B cell (primary cell): ENCODE measurements at places on chromosomes 12 and 14. TPM values are rescaled to one million over a fixed set of nuclear protein-coding genes. Genes with fewer than 3 reads are reported as not detected.
A peak's percentile ranks its signal among the peaks of the same experiment; 100 is the strongest.

Gene PAX9
- total RNA-seq = not detected in 2 replicates

Gene TCL1B
- 5.5 and 5.7 TPM in 2 replicates for total RNA-seq

Gene TMEM63C
- total RNA-seq = 3.2 and 4.2 TPM in 2 replicates

Gene RDH12
- not detected in 2 replicates for total RNA-seq

Gene STAC3
- 5.3 and 6.2 TPM in 2 replicates for total RNA-seq

Gene HVCN1
- 216 and 228 TPM in 2 replicates for total RNA-seq

Gene APOLD1
- 3.7 and 4.7 TPM in 2 replicates for total RNA-seq

DNA sequence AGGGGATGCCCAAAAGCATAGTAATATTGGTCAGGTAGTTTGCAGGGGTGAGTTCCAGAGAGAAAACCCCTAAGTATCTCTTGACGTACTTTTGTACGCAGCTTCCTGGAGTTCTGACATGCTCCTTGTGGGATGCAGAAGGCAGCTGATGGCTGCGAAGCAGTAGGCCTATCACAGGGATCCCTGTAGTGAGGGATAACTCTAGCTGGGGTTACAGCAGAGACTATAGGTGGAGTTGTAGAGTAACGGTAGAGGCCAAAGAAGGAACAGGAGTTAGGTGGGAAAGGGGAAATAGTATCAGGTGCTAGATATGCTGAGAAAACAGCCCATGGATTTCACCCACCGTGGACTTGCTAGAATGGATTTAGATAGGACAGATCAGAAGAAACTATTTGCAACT is 37.3 kb downstream of the MGST1 start:
- H3K27ac ChIP-seq = no peak overlapping the region
- H3K36me3 ChIP-seq = no peaks in the 10 kb centered on the region
- H3K4me3 ChIP-seq = no peak overlapping the region
- DNase-seq = no peak
- no peaks in the 10 kb centered on the region for H3K4me1 ChIP-seq

GRCh38 chr12:74482115-74482514 is 55.5 kb upstream of the ATXN7L3B start:
- H3K36me3 ChIP-seq = no peaks in the 10 kb centered on the region
- DNase-seq = no peak
- no peaks in the 10 kb centered on the region for H3K4me1 ChIP-seq
- H3K4me3 ChIP-seq = no peak overlapping the region

- no peaks in the 10 kb centered on the region for H3K4me1 ChIP-seq
- H3K4me3 ChIP-seq = no peak overlapping the region
- H3K27me3 ChIP-seq = no peaks in the 10 kb centered on the region
- no peaks in the 10 kb centered on the region for H3K36me3 ChIP-seq
Measured at GRCh38 chr12:24287963-24288362, 338.5 kb upstream of the SOX5 start.

DNA sequence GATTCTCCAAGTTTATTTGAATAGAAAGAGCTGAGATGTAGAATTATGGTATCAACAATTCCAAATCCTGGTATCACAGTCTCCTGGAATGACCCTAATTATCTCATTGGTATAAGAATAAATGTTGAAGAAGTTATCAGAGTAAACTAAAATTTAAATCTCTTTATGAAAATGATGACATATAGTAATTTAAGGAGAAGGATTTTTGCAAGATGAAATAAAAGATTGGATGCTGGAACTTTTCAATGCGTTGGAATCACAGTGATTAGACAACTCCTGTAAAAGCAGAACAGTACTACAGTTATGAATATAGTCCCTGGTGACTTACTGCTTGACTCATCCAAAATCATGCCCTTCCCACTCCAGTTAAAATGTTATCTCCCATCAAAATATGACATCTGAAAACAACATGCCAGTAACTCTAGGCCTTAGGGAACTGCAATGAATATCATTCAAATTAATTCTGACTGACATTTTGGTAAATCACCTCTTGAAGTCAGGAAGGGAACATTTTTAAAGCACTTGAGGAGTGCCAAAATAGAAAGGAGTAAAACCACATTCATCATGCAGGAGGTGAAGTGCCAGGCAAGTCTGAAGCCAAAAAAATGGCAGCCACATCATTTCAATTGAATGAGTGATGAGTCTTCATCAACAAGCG is 197.8 kb upstream of the PRKD1 start:
- H3K4me1 ChIP-seq = no peaks in the 10 kb centered on the region
- H3K4me3 ChIP-seq = no peak overlapping the region
- H3K36me3 ChIP-seq = no peaks in the 10 kb centered on the region
- no peak overlapping the region for H3K27ac ChIP-seq
- no peaks in the 10 kb centered on the region for H3K27me3 ChIP-seq

- H3K36me3 ChIP-seq = no peaks in the 10 kb centered on the region
- no peaks in the 10 kb centered on the region for H3K27me3 ChIP-seq
- DNase-seq = no peak
- no peak overlapping the region for H3K27ac ChIP-seq
- no peak overlapping the region for H3K4me3 ChIP-seq
Measured at GRCh38 chr14:64639340-64639821, 64.8 kb upstream of the PLEKHG3 start.

DNA sequence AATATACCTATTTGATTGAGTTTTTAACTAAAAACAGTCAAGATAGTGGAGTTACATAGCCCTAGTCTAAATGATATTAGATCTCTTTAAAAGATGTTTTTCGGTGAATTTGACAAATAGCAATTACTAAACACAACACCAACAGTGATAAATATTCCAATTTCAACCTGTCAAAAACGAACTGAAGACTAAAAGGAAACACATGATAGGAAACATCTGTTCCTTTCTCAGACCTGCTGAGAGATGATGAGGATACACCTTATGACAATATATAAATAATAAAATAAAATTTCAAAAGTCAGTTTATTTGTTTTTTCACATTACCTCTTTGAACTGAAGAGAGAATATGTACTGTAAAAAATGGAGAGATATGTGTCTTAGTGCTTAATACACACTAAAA is 232.7 kb downstream of the RASSF9 start:
- H3K27me3 ChIP-seq = no peaks in the 10 kb centered on the region
- no peak overlapping the region for H3K4me3 ChIP-seq
- no peak for DNase-seq
- H3K36me3 ChIP-seq = no peaks in the 10 kb centered on the region
- H3K27ac ChIP-seq = no peak overlapping the region
- H3K4me1 ChIP-seq = no peaks in the 10 kb centered on the region

DNA sequence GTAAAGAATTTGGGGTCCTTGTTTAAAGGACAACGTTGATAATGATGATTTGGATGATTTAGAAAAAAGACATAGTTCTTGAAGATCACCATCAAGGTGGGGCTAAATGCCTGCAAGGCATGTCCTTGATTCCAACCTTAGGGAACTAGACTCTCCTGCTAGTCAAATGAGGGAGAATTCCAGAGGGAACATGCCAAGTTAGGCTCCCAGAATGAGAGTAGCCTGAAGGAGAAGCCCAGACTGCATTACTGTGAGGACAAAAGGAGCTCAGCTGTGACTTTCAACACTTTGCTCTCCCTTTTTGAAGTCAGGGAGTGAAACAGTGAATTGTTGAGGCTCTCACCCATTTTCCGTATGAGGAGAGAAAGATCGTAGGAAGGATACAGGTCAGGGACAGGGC is 95.2 kb upstream of the TBX3 start:
- no peaks in the 10 kb centered on the region for H3K4me1 ChIP-seq
- H3K36me3 ChIP-seq = no peaks in the 10 kb centered on the region
- no peak for DNase-seq

GRCh38 chr14:65117769-65118745 is 15.7 kb upstream of the MAX start:
- H3K27me3 ChIP-seq = no peaks in the 10 kb centered on the region
- no peak overlapping the region for H3K27ac ChIP-seq
- H3K4me3 ChIP-seq = no peak overlapping the region
- no peaks in the 10 kb centered on the region for H3K36me3 ChIP-seq
- H3K4me1 ChIP-seq = no peaks in the 10 kb centered on the region

DNA sequence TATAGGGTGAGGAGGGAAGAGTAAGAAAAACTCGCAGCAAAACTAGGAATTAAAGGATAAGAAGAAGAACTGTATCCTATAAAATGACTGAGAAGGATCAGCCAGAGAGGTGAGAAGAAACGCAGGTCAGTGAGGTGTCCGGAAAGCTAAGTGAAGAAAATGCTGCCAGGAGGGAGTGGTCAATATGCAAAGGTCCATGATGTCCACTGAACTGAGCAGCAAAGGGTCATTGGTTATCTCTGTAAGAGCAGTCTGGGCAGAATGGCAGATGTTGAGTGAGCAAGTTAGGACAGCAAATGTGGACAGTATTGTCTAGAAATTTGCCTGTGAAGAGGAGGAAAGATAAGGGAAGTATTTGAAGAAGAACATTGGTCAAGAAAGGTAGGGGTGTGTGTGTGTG is 155.4 kb downstream of the SRGAP1 start:
- H3K36me3 ChIP-seq = no peaks in the 10 kb centered on the region
- DNase-seq = no peak
- H3K27ac ChIP-seq = no peak overlapping the region
- H3K4me1 ChIP-seq = no peaks in the 10 kb centered on the region
- no peak overlapping the region for H3K4me3 ChIP-seq
- H3K27me3 ChIP-seq = no peaks in the 10 kb centered on the region

- no peaks in the 10 kb centered on the region for H3K27me3 ChIP-seq
- no peaks in the 10 kb centered on the region for H3K4me1 ChIP-seq
- no peak overlapping the region for H3K4me3 ChIP-seq
- no peaks in the 10 kb centered on the region for H3K36me3 ChIP-seq
- no peak overlapping the region for H3K27ac ChIP-seq
Measured at GRCh38 chr12:84507956-84508850, 404.4 kb downstream of the SLC6A15 start.

DNA sequence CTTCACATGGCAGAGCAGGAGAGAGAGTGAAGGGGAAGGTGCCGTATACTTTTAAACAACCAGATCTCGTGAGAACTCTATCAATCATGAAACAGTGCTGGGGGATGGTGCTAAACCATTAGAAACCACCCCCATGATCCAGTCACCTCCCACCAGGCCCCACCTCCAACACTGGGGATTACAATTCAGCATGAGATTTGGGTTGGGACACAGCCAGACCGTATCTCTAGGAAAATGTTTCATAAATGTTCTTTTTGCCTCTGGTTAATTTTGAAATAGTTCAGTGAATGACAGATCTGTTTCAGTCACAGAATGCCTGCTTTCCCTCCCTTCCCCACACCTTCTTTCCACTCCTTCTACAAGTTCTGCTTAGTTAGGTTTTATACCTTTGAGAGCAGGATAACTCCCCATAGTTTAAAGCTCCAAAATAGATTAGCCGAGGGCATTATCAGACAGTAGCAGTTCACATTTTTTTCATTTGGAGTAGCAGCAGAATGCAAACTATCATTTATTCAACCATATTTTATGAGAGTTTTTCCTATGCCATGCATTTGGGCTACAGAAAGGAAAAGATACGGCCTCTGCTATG is 27.1 kb downstream of the PELI2 start:
- H3K4me1 ChIP-seq = peaks cover 22% of the 10 kb centered on the region
- no peaks in the 10 kb centered on the region for H3K36me3 ChIP-seq
- no peak overlapping the region for H3K27ac ChIP-seq
- H3K27me3 ChIP-seq = no peaks in the 10 kb centered on the region
- H3K4me3 ChIP-seq = no peak overlapping the region

- H3K4me1 ChIP-seq = peaks cover 4% of the 10 kb centered on the region
- H3K36me3 ChIP-seq = no peaks in the 10 kb centered on the region
- DNase-seq = no peak
- no peaks in the 10 kb centered on the region for H3K27me3 ChIP-seq
Measured at GRCh38 chr14:94001016-94001415, 3.9 kb downstream of the CCDC197 start.

DNA sequence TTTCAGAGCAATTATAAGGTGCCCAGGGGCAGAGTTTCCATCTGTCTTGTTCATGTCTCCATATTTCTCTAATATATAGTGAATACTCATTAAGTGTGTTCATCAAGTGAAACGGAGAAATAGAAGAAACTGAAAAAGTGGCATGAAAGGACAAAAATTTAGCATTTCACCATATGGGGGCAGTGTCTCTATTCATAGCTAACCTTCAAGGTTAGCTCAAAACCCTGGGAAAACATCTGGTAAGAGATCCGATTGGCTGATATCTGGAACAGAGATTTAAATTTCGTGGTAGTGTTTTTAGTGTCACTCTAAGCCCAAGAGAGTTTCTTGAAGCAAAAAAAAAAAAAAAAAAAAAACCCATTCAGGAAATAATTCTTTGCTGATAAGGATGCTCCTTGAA is 367.5 kb downstream of the DAD1 start:
- peak; percentile 48 for DNase-seq
- H3K4me1 ChIP-seq = peaks cover 13% of the 10 kb centered on the region
- no peak overlapping the region for H3K4me3 ChIP-seq
- H3K27me3 ChIP-seq = no peaks in the 10 kb centered on the region

GRCh38 chr12:15979096-15980092 is 68.3 kb downstream of the DERA start:
- no peak for DNase-seq
- peaks cover 6% of the 10 kb centered on the region for H3K36me3 ChIP-seq
- no peak overlapping the region for H3K27ac ChIP-seq
- H3K4me1 ChIP-seq = no peaks in the 10 kb centered on the region

GRCh38 chr14:104777808-104778249 is 17.7 kb downstream of the AKT1 start:
- DNase-seq = no peak
- no peak overlapping the region for H3K4me3 ChIP-seq
- no peaks in the 10 kb centered on the region for H3K4me1 ChIP-seq
- H3K36me3 ChIP-seq = no peaks in the 10 kb centered on the region
- H3K27me3 ChIP-seq = no peaks in the 10 kb centered on the region

GRCh38 chr14:55120571-55121495 is 8.2 kb upstream of the LGALS3 start:
- DNase-seq = no peak
- no peaks in the 10 kb centered on the region for H3K4me1 ChIP-seq
- no peak overlapping the region for H3K27ac ChIP-seq
- no peaks in the 10 kb centered on the region for H3K27me3 ChIP-seq
- no peak overlapping the region for H3K4me3 ChIP-seq

DNA sequence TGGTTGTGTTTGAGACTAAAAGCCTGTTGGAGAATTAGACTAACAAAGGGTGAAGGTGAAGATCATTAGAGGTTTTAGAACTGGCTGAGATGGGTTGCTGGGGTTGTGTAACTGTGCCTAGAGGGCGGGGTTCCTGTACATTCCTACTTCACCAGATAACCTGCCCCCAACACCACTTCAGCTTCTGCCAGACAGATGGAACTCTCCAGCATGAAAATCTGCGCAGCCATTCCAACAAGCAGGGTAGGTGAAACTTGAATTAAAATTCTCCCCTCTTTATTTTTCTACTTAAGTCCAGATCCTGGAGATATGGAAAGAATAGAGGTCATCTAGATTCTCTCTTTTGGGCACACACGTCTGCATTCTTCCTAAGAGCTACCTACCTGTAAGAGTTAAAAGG is 6.0 kb downstream of the FOXG1 start:
- H3K36me3 ChIP-seq = no peaks in the 10 kb centered on the region
- no peaks in the 10 kb centered on the region for H3K4me1 ChIP-seq
- H3K27me3 ChIP-seq = peaks cover 41% of the 10 kb centered on the region

DNA sequence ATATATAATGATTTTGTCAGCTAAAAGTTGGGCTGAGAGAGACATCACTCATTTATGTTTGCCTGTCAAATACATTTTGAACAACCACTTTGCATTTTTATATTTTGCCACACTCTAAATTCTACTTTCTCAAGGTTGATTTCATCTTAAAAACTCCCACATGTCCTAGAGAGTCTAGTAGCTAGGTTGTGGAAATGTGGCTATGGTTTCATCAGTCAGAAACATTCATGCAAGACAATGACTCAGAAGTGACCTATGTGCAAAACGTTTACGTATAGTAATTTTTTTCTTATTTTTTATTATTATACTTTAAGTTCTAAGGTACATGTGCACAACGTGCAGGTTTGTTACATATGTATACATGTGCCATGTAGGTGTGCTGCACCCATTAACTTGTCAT is 27.4 kb upstream of the PRKD1 start:
- no peak for DNase-seq
- no peaks in the 10 kb centered on the region for H3K27me3 ChIP-seq
- H3K27ac ChIP-seq = no peak overlapping the region
- no peaks in the 10 kb centered on the region for H3K4me1 ChIP-seq
- H3K36me3 ChIP-seq = no peaks in the 10 kb centered on the region
